ENCODE measurements at places on chromosomes 2 and 18.
A peak's percentile ranks its signal among the peaks of the same experiment; 100 is the strongest.

DNA sequence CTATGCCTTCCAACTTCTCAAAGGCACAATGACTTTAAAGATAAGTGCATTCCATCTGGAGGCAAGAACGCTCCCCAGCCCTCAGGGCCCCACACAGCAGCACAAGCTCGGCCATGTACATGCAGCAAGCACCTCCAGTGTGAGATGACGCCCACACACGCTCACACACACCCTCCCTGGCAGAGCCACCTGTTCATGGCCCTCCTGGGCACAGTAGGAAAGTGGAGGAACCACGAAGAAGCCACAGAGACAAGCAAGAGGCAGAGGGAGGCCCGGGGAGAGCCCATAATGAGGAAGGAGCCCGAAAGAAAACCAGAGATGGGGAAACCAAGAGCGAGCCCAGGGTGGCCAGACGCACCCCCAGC, 21.7 kb downstream of the BIN1 start:
- peak; percentile 33 for DNase-seq

GRCh38 chr2:184799379-184799778, 201.1 kb downstream of the ZNF804A start:
- no peak for DNase-seq

DNA sequence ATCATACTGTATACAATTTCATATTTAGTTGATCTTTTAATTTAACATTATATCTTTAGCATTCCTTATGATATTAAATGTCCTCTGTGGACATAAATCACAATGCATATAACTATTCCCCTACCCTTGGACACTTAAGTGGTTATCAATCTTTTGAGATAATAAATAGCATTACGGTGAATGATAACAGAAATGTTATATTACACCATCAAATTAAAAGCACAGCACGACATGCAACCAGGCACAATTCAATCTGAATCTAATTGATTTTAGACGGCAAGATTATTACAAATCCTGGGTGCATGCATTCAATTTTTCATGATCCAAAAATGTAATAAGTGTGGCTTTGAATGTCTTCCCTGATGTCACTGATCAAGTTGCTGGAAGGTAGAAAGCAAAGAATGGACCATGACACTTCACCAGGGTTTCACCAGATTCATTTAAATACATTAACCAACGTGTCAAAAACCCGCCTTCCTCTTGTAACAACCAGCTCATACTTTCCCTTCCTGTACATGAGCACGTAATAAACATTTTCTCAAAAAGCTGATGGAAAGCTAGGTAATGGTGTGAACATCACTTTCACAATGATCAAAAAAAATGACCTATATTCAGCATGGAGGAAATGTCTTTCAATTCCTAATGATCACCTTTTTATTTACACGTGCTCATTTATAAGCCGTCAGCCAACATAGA, 513.7 kb upstream of the ID2 start:
- no peak for DNase-seq

DNA sequence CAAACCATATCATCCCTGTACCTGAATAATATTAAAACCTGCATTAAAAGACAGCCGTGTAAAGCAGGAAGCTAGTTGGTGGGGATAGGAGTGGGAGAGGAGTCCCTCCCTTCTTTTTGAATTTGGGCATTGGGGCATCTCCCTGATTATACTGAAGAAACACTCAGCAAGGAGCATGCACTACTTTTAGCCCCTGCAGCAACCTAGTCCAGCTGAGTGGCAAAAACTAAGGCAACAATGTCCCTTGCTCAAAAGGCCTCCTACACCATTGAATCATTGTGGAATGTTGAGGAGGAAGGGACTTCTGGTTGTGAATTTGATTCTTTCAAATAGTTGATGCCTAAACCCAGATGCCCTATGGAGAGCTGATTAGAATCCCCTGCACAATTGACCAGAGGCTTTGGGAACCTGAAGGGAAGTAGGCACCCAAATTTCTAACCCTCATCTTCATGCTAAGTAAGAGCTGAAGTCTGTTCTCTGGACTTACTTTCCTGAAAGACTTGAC, 111.7 kb downstream of the DDX1 start:
- DNase-seq = no peak

Measured in stimulated activated CD4-positive, alpha-beta T cell treated with anti-CD3 and anti-CD28 coated beads, Interleukin-2, amount 100 ng/mL, for 24 hours (primary cell).